ENCODE measurements at places on chromosomes 7 and 10.

- DNase-seq = no peak
Observed at GRCh38 chr7:24907311-24907886, 72.6 kb downstream of the OSBPL3 start.

DNA sequence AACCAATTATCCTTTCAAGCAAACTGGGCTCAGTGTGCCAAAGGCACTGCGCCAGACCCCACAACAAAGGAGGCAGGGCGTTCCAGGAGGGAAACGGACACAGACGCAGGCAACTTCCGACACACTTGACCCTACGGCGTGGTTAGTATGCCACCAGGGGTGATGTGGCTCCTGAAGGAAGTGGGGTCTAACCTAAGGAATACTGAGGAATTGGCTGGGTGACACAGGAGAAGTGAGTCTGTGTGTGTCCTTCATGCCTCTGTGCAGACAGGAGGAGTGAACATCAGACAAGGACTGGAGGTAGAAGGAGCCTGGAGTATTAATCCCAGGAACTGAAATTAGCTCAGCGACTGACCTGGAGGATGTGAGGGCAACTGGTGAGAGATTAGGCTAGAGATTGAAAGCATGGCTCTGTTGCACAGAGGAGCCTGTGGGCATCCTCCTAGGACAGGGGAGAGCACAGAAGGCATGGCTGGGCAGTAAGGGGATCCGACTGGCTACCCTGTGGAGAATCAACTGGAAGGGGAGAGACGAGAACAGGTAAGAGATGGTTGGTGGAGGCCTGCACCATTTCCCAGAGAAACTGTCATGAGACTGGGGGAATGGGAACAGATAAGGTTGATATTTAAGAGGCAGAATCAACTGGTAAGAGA, 27.8 kb downstream of the GSDME start:
- no peak for DNase-seq

GRCh38 chr7:101015626-101016025, 4.3 kb upstream of the MUC17 start:
- DNase-seq = no peak

DNA sequence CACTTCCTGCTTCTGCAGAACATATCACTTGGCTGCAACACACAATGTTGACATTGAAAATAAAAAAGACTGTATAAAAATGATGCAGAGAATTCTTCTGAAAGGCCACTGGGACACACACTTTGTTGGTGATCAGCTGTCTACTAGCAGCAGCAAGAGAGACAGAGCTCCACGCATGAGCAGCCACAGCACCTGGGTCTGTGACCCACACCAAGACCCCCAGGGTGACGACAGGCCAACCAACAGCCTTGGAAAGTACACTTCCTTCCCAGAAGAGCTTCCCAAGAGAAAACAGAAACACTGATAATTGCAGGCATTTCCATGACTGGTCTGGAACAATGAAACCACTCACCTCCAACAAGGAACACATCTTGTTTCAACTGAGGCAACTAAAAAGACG, 239.0 kb downstream of the DIP2C start:
- DNase-seq = no peak

- no peak for DNase-seq
Observed at GRCh38 chr7:107779647-107780099, 23.4 kb downstream of the SLC26A3 start.

DNA sequence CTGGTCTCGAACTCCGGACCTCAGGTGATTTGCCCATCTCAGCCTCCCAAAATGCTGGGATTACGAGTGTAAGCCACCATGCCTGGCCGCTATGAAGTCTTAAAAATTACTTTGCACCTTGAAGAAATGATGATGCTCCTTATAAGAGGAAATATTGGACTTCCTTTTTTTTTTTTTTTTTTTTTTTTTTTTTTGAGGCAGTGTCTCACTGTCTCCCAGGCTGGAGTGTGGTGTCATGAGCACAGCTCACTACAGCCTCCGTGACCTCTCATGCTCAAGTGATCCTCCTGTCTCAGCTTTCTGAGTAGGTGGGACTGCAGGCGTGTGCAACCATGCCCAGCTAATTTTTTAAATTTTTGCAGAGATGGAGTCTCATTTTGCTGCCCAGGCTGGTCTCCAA, 65.3 kb downstream of the KMT2E start:
- DNase-seq = no peak

- no peak for DNase-seq
Observed at GRCh38 chr7:155178096-155178495, 108.0 kb downstream of the HTR5A start.

DNA sequence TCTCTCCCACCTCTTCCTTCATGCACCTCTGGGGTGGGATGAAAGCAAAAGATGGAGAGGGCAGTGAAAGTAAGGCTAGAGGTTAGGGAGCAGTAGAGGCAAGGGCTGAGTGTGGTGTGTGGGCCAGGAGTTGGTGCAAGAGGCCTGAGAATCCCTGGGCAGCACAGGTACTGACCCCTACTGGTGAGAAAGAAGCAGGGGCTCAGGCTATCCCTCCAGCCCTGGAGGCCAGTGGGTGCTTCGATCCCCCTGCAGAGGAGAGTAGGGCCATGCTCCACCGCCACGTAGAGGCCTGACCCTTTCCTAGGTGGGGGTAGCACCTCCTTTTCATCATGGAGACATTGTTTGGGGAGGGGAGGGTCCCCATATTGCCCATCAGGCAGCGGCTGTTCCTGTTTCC, 9.8 kb downstream of the CDHR1 start:
- DNase-seq = no peak

- peak; percentile 3 for DNase-seq
Observed at GRCh38 chr10:79938728-79939406, 10.0 kb downstream of the SFTPD start.

DNA sequence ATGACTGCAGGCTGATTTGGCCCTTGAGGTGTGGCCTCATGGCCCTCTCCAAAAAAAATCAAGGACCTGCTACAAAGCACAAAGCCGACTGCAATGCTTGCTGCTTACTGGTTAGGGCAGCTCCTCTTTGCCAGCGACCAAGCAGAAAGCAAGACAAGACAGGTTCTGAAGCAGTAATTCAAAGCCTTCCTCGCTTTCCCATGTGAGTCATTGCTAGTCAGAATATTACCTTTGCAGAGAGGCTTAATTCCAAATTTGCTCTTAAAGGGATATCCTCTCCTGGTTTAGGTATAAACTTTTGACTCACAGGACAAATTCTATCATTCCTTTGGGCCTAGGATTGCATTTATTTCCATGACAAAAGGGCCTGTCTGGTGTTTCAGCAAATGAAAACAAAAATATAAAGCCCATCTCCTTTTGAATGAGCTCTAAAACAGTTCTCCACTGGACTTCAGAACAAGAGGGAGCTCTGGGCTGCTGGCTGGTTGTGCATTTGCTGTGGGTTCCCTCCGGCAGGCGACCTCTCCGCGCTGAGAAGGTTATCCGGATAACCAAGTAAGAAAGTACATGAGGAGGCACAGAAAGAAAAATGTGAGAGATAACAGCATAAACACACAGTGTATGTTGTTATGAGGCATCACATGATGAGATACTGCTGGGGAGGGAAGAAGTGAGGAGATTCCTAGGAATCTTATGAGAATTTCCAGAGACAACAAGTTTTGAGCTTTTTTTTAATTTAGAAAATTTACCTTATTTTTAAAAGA, 90.8 kb downstream of the EGFR start:
- no peak for DNase-seq

- no peak for DNase-seq
Observed at GRCh38 chr7:127189886-127190285, 62.9 kb downstream of the GRM8 start.

DNA sequence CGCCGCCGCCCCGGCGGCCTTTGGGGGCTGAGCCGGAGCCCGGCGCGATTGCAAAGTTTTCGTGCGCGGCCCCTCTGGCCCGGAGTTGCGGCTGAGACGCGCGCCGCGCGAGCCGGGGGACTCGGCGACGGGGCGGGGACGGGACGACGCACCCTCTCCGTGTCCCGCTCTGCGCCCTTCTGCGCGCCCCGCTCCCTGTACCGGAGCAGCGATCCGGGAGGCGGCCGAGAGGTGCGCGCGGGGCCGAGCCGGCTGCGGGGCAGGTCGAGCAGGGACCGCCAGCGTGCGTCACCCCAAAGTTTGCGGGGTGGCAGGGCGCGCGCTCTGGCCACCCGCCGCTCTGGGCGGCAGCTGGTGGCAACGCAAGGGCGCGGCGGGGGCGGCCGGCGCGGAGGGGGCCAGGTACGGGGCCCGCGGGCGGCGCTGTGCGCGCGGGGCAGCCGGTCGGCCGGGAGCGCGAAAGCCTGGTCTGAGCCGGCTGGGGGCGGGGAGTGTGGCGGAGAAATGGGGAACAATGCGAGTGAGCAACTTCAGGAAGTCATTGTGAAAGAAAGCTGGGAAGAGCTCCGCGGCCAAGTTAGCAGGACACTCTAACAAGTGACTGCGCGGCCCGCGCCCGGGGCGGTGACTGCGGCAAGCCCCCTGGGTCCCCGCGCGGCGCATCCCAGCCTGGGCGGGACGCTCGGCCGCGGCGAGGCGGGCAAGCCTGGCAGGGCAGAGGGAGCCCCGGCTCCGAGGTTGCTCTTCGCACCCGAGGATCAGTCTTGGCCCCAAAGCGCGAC, at the start of gene IKZF1:
TSS of gene IKZF1 (plus strand) at position 588 of the 782 bp plus-strand sequence. CDS start 14,346 bp downstream, outside the sequence.
- DNase-seq = peak; percentile 71

GRCh38 chr10:124798364-124798763, 3.3 kb upstream of the ABRAXAS2 start:
- no peak for DNase-seq

GRCh38 chr7:27709137-27710075, 30.6 kb upstream of the TAX1BP1 start:
- no peak for DNase-seq

DNA sequence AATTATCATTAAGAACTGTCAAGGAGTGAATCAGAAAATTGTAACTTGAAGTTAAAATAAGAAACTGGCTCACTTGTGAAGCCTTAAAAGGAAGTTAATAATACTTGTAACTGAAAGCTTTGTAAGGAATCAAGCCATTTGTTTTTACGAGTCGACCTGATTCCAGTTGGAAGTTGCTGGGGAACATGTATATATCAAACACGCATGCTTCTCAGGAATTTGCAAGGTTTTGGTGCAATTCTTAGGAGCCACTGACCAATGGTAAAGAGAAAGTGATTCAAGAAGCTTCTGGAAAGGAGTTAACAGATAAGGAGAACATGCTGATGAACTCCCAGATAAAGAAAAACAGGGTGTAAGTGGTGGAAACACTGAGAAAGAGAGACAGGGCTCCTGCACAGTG, 56.4 kb downstream of the ETV1 start:
- DNase-seq = no peak

DNA sequence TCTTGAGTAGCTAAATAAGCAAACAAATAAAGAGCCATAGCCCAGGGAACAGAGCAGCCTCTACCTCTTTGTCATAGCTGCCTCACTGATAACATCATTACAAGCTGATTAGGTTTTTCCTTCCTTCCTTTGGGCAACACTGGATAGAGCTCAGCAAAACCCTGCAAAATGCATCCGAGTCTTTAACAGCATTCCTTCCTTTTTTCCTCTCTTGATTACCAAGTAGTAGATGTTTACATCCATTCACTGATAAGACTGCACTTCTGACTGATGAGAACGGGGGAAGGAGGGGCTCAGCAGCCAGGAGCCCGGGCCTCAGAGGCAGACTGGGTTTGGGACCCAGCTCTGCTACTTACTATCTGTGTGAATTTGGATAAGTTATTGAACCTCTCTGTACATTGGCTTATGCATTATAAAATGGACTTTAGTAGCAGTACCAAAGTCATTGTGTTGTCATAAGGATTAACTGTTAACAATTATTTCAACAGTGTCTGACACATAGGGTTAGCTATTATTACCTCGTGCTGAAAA, 214.2 kb downstream of the ANK3 start:
- no peak for DNase-seq

GRCh38 chr10:75137533-75138438, 26.3 kb downstream of the SAMD8 start:
- peak; percentile 15 for DNase-seq

DNA sequence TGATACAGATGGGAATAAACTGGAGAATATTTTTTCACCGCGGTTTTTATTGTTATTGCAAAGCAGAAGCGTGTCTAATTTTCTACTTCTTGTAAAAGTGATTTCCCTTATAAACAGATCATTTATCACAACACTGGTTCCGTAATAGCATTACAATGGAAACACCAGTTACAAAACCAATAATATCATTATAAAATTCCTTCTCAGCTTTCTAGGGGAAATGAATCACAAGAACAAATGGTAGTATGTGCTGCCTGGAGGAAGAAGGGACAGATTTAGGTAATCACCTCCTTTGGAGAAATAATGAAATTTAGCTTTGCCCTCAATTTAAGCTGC, 2.4 kb upstream of the CCDC6 start:
- no peak for DNase-seq

GRCh38 chr7:73701357-73701995, 18.0 kb downstream of the STX1A start:
- no peak for DNase-seq

GRCh38 chr7:137848095-137848494, 1.3 kb upstream of the DGKI start:
- DNase-seq = no peak

DNA sequence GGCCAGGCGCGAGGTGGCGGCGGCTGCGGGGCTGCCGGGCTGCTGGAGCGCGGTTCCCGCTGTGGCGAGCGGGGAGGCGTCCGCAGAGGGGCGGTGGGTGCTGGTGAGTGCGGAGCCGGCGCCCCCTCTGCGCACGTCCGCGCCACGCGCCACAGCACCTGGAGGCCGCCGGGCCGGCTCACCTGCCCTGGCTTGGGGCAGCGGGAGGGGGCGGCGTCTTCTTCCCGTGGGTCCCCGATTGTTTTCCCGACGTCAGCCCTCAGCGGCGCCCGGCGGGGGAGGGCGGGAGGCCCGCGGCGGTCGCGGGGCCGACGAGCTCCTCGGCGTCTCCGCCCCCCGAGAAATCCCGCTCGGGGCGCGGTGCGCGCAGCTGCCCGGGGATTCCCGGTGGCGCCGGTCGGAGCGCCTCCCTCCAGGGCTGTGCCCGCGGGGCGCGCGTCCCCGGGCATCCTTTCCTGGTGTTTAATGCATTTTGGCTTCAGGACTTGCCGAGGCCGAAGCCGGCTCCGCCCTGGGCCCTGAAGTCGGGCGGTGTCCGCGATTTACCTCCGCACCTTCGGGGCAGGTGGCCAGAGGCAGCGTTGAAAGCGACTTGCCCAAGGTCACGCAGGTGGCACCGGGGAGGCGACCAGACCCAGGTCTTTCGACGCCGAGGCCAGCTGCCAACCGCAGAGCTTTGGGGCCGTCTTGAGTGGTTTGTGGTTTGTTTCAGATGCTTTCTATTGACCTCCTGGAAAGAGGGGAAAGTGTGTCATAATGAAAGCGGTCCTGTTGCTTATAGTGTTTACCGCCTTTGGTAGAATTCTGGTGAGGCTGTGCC, 561 bp downstream of the PLEKHA1 start:
- DNase-seq = peak; percentile 64
